ENCODE measurements at places on chromosomes 11 and 22.

- no peak for DNase-seq
Observed at GRCh38 chr22:27880778-27881394, 38.2 kb downstream of the PITPNB start.

GRCh38 chr22:41201141-41201540 is 4.0 kb upstream of the L3MBTL2 start:
- no peak for DNase-seq

DNA sequence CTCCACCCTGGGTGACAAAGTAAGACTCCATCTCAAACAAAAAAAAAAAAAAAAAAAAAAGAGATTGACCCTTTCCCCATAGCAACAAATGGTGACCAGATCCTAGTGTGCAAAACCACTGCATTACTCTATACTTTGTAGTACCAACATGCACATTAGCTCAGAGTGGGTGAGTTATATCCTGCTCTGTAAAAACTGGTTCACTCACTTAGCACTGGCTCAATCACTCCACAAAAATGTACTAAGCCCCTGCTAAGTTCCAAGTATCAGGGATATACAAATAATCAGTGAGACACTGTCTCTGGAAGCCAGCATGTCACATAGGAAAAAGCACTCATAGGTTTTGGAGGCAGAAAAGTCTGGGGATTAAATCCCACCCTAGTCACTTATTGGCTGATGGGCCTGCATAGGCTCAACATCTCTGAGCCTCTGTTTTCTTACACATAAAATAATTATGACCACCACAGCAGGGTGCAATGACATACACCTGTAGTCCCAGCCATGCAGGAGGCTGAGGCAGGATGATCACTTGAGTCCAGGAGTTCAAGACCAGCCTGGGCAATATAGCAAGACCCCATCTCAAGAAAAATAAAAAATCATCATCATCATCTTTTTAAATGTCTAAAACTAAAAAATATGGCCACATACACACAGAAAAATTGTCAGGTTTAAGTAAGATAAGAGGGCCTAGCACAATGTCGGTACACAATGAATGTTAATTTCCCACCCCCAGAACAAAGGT is 11.9 kb downstream of the FAM168A start:
- no peak for DNase-seq

GRCh38 chr11:127133061-127133460 is 132.5 kb upstream of the KIRREL3 start:
- no peak for DNase-seq

GRCh38 chr11:121132211-121132976 is 31.4 kb downstream of the TECTA start:
- DNase-seq: no peak

DNA sequence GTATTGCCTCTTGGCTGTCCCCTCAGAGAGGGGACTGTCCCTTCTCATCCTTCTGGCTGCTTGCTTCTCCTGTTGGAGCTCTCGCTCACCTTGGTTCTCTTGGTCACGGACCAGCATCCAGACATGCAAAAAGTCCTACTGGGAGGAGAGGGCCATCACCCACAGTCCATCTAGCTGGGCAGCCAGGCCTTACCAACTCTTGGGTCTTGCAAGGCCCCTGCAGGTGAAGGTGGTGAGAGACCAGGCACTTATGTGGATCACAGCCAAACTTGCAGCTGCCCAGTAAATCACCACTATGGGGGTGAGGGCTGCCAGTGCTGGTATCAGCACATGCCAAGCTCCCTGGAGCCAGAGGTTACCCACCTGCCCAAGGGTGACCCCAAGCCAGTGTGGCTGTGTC is 36.3 kb downstream of the KCNQ1OT1 start:
- DNase-seq: no peak

DNA sequence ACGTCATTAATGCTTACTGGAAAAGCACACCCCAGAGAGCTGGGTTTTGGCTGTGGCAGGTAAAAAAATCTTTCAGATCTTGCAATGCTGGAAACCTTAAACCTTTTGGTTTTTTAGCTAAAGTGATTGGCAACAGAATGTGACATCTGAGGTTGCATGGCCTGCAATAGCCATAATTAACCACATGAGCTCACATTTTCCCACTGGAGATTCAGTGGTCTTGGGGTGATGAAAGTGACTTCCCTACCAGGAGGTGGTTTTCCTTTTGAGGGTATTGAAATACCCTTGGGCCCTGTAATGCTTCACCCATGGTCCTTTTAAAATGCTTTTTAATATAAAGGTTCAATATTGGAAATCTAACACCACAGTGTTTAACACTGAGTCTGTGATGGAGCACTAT is 192.8 kb downstream of the WNT11 start:
- DNase-seq: no peak

GRCh38 chr11:124467381-124467927 is 22.0 kb upstream of the OR8B8 start:
- no peak for DNase-seq

DNA sequence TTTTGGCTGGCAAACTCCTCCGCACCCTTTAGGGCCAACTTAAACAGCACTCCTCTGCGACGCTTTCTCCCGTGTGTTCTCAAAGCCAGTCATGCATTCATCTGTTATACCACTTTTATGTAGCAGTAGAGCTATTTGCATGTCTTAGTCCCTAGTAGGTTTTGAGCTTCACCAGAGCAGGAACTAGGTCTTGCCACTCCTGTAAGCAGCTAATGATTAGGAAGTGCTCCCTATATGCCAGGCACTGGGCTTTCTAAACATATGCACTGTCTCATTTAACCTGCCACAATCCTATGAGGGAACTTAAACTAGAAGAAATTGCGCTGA is 180.8 kb downstream of the DBX1 start:
- no peak for DNase-seq

DNA sequence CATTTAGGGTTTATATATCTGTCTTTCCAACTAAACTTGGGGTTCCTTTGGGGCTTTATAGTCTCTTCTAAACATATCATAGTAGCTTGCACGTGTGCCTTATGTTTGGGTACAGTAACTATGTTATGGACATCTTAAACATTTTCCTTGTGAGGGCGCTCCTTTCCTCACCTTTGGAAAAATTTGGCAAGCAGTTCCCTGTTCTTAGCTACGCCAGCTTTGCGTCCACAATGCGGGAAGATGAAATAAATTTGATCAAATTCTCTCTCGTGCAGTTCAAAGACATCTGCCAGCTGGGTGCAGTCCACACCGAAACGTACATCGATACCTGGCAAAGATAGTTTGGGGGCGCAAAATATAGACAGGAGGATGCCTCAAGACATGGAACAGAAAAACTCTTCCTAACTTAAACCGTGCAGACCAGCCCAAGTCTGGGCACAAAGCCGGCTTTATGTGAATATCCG is 548 bp downstream of the FDXACB1 start:
- DNase-seq: no peak

DNA sequence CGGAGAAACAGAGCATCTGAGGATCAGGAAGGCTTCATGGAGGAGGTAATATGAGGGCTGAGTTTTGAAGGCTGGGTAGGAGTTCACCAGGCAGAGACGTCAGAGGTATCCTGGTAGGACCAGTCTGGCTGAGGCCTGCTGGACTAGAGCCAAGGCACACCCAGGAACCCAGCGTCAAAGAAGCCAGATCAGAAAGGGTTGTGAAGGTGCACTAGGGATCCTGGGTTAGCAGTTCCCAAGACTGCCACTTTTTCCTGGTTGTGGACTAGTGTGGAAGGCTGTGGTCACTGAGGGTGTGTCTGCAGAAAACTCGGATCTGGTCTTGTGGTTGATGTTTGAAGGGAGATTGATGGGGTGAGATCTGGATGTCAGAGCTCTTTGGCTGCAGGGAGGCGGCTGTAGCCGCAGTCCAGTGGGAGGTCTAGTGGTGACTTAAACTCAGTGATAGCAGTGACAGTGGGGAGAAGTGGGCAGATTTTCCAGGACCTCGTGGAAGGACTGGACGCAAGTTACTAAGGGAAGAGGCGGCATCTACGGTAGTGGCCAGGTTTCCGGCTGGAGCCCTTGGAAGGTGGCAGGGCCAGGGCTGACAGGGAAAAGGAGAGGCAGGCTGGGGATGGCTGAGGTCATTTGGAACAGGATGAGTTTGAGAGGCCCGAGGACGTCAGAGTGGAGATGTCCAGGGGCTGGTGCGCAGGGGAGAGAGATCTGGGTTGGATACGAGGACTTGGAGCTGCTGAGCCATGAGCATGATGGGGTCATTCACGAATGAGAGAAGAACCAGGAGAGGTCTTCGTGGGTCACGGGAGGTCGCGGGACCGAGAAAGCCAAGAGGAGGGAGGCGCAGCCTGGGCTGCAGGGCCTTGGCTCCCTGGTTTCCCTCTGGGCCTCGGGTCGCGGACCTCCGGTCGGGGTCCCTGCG is 10.9 kb downstream of the RELA start:
- no peak for DNase-seq

- no peak for DNase-seq
Observed at GRCh38 chr11:87600938-87601337, 563.2 kb downstream of the TMEM135 start.

DNA sequence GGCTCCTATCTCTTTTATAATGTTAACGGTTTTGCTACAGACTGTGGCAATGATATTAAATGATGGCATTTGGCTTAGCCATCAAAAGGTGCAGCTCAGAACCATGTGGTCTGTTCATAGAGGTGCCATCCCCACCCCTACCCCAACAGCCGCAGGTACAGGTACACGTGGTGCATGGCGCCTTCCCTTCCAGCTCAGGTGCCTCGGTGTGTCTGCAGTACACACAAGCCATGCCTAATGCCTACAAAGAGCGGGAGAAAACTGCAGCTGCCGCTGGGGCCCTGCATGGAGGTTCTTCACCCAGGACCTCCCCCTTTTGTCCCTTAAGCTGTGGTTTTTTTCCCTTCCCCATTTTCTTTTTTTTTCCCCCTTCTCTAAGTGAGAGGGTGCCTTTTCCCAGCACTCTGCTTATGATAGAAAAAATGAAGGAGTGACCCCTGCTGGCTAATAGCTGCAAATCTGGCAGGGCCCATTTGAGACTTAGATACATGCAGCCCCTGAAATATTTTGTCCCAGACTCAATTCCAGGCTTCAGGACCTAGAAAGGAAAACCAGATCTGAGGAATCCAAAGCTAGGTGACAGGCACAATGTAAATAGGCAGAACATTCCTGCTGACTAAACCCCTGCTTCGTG is 6.5 kb downstream of the OR52M1 start:
- no peak for DNase-seq

DNA sequence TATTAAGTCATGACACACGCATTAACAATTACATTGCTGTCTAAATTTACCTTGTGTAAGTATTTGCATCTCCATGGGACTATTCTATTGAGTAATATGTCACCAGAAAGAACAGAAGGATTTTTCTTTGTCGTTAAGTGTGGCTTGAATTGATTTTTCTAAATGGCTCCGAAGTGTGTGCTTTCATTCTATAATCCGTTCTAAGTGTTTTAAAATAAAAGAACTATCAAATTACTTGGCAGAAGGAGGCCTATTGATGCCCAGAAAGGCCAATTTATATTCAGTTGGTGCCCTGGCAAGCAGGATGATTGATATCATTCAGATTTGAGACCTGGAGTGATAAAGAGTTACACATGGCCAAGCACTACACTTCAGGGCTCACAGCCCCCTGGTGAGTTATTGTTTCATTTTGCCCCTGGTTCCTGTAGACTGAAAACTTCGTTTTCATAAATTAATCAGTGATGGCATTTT is 538.9 kb upstream of the ANO5 start:
- DNase-seq: no peak

DNA sequence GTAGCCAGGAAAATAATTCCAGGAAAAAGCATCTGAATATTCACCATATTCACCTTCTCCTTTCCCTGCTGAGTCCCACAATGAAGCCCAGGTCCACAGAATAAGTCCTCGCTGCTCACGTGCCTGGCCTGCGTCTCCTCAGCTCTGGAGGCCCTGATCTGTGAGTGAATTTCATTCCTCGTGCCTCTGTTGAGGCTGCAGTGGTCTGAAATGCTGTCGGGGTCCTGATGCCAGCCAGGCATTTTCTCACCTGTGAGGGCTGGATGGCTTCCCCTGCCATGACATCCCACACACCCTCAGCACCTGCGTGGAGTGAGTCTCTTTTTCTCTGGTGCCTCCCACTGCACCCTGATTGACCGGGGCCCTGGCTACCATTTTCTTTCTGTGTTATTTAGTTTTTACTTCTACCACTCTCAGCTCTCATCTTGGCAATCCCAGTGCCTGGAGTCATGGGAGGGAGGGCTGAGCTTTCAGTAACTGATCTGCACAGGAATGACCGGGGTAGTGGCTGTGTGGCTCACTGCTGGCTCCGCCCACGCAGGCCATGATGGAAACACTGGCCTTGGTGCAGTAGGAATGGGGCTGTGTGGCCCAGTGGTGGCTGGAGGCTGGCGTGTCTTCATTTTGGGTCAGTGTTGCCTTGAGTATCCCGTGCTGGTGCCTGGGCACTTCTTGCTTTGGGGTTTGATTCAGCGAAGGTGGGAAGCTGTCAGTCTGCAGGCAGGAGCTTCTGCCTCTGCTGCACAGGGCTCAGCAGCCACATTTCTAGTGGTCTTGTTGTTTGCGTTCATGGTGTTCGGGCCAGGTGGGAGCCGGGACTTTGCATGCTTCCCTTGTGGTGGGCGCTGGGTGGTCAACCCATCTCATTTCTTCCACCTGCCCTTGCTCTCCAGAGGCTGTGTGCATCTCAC is 807.2 kb downstream of the TBC1D22A start:
- no peak for DNase-seq

GRCh38 chr11:105203569-105204240 is 64.1 kb upstream of the CARD18 start:
- DNase-seq: no peak

DNA sequence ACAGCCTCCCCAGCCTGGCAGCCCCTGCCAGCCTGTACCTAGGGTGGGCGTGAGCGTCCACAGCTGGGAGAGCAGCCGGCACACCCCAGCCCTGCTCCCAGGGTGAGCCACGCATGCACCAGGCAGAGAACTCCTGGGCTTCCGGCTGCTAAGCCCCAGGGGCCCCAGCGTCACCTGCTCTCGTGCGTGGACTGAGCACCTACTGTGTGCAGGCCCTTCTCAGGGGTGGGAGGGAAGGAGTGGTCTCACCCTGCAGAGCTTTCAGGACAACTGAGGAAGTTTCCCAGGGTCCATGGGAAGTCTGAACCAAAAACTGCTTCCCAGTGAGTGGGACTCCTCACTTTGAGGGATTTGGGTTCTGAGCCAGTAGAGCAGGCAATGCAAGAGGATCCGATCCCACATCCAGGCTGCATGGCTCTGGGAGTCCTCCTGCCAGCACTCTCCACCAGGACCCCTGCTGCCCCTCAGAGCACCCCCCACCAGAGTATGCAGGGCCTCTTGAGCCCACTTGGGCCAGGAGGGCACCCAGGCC is 47.1 kb upstream of the PRODH start:
- DNase-seq: no peak

- no peak for DNase-seq
Observed at GRCh38 chr22:31676700-31677099, 14.7 kb upstream of the PISD start.

- no peak for DNase-seq
Observed at GRCh38 chr11:122668562-122669090, 13.1 kb downstream of the UBASH3B start.

DNA sequence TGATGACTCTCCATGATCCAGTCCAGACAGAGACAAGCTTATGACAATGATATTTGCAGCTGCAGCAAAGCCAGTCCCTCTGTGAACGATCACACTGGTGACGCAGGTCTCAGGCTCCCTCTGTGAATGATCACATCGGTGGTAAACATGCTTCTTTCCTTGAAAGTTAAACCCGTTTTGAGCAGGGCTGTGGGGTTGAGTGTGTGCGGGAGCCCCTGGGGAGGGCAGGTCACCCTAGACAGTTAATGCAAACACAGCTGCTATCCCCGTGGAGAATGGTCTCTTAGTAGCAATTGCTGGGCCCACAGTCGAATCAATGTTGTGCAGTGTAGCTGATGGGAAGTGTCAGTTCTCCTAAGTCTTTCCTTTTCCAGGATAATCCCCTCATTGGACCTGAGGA is 71.0 kb upstream of the KIRREL3 start:
- no peak for DNase-seq

GRCh38 chr11:128616161-128616560 is 28.8 kb upstream of the ETS1 start:
- no peak for DNase-seq
